Hippocampal formation (tissue), 2 donors: ENCODE measurements at places on chromosomes 2 and 18.

DNA sequence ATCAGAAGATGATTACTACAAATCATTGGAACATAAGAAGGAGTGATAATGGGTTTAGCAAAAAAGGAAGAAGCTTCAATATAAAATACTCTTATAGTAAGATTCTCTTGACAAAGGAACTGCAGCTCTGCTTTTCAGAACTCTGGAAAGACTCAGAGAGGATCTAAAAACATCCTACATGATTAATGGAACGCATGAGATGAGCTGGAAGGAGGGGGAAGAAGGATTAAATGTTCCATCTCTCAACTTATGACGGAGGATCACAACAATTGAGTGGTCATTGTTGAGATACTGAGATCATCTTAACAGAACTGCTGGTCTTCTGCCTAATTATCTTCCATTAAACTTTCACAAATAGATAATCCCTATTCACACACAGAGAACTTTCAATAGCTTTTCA is 267.5 kb upstream of the SLC8A1 start:
- DNase-seq, result no peak

- no peak for DNase-seq
Measured at GRCh38 chr18:78796693-78797455, 182.7 kb upstream of the SALL3 start.

- DNase-seq, result no peak
Measured at GRCh38 chr2:100000915-100001707, 141.3 kb downstream of the AFF3 start.

- no peak for DNase-seq
Measured at GRCh38 chr2:51706220-51706619, 674.3 kb upstream of the NRXN1 start.

DNA sequence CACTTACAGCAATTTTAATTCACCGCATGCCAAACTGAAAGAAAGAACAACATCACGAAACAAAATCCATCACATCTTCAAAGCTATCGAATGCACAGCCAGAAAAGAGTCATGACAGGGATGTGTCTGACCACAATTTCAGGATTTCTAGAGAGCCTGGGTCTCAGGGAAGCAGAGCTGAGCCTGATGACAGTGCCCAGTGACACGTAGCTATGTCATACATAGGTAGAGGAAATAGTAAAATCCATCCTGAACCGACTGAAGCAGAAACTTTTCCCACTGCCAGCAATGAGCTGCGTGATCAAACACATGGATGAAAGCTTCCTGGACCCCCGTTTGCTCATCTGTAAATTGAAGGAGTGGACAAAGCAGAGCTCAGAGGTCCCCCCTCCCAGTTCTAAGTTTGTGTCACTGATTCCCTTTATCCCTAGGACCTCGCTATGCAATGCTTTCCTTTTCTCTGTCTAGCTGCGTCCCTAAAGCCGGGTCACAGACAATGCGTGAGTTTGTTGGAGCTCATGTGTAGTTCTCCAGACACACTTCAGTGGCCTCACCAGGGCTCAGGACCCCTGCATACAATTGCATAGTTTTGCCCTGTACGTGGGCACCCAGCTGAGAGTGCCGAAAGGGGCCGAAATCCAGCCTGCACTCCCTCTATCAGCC is 37.6 kb downstream of the CCBE1 start:
- DNase-seq, result no peak

DNA sequence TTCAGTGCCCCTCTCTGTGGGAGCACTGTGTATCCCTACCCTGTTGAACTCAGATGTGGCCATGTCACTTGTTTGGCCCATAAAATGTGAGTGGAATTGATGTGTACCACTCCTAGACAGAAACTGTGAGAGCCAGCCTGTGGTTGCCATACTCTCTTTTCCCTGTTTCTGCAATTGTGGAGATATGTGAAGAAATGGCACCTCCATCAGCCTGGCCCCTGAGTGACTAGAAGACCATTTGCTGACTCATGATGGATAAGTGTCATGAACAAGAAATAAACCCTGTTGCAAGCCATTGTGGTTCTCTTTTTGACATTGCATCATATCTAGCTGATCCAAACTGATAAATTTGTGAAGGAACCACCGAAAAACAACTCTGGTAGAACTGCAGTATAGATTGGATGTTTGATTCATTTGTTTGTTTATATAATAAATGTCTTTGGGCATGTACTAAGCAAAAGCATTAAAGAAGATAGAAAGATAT is 214.5 kb upstream of the FBXO11 start:
- no peak for DNase-seq

GRCh38 chr2:201908901-201909300 is 102.6 kb downstream of the CDK15 start:
- no peak for DNase-seq

DNA sequence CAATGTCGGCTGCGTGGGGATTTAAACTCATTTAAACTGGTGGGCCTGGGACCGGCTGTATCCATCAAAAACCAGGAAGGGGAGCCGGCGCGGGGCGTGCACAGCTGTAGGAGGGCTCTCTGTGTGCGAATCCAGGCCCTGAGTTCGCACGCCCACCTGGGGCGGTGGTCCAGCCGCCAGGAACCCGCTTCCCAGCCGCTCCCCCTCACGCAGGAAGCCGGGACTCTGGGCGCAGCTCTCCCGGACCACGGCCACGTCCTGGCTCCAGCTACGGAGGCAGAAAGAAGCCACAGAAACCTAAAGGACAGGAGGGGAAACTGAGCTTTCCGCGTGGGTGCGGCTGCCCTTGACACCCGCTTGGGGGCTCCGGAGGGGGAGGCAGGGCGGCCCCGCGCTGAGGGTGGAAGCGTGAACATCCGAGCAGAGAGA is 80.6 kb downstream of the GFPT1 start:
- no peak for DNase-seq
